ENCODE measurements at places on chromosomes 16 and 17.
A peak's percentile ranks its signal among the peaks of the same experiment; 100 is the strongest.

DNA sequence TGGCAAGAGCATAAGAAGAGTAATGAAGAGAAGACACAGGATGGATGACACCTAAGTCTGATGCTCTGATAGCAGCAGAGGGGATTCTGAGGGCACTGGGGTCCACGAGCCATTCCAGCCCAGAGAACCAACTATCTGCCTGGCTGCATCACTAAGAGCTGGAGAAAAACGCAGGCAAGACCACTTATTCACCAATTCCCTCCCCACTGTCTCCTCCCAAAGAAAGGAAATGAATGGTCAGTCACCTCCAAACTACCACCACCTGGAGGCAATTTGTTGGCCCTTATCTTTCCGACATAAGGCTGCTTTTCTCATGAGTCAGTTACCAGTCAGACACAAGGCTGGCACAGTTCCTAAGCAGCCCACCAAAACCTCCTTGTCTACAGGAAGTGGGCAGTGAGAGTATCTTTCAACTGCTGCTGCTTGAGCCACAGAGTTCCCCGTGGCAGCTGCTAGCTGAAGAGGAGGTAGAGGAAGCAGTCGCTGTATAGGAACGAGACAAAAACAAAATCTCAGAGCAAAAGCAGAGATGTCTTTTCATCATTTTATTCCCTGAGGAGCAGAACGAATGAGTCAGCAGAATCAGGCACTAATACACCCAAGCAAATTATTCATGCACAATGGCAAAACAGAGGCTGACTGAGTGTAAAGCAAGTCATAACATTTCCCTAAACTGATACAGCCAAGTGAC lies 111.1 kb downstream of the SMG6 start:
- DNase-seq: no peak

DNA sequence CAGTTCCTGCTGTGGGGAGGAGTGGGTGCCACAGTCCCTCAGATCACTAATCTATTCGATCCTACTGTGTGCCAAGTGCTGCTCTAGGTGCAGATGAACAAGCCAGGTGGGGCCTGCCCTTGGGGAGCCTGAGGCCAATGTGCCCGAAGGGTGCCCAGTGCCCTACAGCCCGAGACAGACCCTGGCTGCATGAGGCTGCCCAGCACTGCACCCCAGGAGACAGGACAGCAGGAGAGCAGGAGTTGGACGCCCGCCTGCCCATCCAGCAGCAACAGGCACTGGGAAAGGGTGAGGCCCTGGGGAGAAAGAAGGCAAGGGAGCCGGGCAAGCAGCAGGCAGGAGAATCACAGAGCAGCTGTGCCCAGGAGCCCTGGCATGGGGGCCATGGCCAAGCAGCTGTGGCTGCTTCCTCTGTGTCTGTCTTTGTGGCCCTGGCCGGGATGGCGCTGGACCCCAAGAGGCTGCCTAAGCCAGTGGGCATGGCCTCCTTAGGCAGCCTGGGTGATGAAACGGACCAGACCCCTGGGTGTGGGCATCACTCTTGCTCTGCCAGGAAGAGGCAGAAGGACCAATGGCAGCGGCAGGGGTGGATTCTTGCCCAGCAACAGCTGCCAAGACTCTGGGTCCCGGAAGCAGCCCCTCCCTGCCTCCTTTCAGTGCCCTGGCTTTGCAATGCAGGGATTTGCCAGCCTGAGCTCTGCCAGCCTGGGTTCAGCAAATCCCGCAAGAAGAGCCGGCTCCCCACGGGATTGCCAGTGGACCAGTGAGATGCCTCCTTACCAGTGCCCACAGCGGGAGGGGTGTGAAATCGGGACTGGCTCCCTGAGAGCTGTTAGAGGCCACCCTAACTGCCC lies 179.6 kb upstream of the TNRC6C start:
- DNase-seq: peak; percentile 87

DNA sequence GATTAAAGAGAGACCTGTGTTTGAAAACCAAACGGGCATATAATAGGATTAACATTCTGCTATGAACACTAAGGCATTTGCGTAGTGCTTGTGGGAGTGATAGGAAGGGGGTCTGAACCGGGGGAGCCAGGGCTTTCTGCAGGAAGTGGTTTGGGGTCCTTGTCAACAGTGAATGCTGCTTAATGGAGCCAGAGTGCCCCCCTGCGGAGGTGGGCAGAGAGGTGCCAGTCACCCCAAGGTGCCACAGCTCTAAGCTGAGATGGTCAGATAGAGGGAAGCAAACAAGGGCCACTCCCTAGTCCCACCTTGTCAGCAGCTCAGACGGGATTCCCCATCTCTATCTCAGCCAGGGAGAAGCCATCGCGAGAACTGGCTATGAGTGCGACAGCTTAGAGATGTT lies 17.7 kb downstream of the NAA60 start:
- DNase-seq: no peak

GRCh38 chr17:58671969-58672368 lies 19.9 kb downstream of the TEX14 start:
- DNase-seq: no peak

DNA sequence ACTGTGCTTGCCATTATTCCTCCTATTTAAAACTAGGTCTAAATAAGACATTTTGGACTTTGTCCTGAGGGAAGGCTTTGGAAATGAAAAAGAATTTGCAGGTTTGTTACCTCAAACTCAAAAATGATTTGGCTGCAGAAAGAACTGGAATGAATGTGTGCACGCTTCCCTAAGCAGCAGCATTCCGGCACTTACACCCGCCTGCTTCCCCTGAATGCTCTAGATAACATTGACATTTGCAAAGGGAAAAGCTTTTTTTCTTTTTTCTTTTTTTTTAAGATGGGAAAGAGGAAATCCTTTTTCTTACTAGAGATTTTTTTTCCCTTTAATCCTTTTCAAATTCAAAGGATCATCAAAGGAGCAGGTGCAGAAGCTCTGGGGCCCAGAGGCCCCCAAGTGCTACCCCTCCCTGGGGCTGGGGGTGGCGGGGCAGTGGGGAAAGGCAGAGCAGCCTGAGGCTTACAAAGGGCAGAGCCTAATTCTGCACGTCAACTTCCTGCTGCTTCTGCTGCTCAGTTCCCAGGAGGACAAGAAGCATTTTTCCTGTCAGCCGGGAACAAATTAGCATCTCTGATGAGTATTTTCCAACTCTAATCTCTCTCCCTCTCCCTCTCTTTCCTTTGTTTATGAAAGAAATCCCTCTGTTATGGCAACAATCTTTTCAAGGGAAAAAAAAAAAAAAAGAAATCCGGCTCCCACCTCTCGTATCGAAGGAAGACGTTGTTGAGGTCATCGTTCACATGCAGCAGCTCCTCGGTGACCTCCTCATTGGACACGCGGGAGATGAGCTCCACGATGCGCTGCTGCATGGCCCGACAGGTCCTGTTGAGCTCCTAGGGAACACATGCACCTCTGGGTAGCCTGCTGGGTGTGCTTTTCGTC lies 32.1 kb upstream of the SREBF1 start:
- DNase-seq: peak; percentile 79

GRCh38 chr17:76458580-76459490 lies 5.9 kb upstream of the UBE2O start:
- peak; percentile 70 for DNase-seq

- peak; percentile 67 for DNase-seq
Measured at GRCh38 chr17:29588562-29589411, 661 bp downstream of the GIT1 start.

DNA sequence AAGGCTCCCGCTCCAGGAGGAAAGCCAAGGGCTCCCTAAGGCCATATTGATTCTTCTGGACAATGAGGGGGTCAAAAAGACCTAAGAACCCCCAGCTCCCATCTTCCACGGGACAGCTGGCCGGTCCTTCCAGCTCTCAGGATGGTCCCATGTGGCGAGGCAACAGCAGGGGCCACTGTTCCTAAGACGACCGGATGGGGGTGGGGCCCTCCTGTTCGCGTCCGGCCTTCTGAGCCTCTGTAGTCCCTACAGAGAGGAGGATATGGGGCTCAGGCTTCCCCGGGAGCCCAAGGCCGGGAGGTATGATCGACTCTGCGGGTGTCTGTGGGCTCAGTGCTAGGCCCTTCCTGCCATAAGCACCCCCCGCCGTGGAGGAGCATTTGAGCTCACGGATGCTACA lies 6.0 kb upstream of the DCXR start:
- no peak for DNase-seq

All from stomach (tissue), 19 donors.